ENCODE measurements at places on chromosomes 4 and X. TPM values are rescaled to one million over a fixed set of nuclear protein-coding genes. Genes with fewer than 3 reads are reported as not detected.

CTAG2 gene
- not detected for total RNA-seq

CTSO gene
- total RNA-seq: 5.8 TPM

GRCh38 chrX:53239474-53239873 lies 14.5 kb upstream of the KDM5C start:
- DNase-seq: peak; percentile 23

DNA sequence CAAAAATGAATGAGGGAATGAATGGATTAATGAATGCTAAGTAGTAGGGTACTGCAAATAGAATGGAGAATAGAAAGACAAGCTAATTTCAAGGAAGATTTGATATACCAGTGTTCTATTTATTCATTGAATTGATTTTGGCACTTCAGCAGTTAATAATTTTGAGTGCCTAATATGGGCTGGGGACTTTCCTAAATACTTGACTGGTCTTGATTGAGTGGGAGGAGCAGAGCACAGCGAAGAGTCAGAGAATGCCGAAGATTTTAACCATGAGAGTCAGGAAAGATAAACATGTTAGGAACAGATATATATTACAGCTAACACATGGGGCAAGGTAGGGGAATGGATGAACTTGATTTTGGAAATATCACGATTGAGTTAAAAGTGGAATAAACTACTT lies 10.6 kb downstream of the IL15 start:
- DNase-seq: no peak

XG gene
- not detected for total RNA-seq

DNA sequence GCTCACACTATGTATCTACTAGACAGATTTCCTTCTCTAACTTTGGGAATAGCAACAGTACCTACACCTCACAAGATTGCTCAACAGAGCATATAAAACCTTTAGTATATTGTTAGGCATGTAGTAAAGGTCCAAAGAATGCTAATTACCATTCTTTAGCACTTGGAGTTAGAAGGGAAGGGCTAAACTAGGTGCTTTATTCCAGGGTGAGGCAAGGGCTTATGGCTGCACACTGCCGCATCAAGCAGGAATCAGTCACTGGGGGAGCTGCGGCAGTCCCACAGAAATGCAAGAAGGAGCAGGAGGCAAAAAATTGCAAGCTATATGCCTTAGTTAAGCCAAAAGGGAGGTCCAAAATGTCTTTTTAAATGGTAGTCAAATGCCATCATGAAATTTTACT lies 162.7 kb downstream of the PPP3CA start:
- no peak for DNase-seq

MAGT1 gene
- total RNA-seq: 70.1 TPM

DNA sequence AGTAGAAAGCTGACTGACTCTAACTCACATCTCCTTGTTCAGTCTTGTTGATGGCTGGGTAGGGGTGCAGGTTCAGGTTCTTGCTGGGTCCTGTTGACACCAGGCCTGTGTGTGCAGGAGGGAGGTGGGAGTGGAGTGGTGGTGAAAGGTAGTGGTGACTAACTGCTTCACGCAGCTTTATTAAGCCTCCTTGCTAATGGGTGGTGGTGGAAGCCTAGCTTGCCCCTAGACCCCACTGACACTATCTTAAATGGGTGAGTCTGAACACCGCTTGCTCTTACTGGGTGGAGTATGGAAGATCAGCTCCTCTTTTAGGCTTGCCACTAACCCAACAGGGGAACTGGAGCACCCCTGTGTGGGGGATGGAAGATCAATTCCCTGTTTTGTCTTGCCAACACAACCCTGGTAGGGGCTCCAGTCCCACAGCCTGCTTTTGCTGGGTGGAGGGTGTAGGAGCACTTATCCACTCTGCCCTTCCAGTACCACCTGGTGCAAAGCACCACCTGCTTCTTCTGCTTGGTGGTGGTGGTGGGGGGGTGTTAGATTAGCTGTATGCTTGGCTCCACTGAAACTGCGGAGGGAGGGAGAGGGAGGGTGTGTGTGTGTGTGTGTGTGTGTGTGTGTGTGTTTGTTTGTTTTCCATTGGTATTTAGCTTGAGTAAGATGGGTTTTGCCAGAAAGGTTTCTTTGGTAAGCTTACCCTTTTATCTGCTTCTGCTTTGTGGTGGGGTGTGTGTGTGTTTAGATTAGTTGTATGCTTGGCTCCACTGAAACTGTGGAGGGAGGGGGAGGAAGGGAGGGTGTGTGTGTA lies 25.6 kb downstream of the KDM6A start:
- no peak for DNase-seq

TKTL2 gene
- not detected for total RNA-seq

GYG2 gene
- total RNA-seq: not detected

ARHGAP4 gene
- total RNA-seq: 276 TPM

GYPB gene
- not detected for total RNA-seq

GRCh38 chrX:154317391-154317995 lies 21.9 kb downstream of the TKTL1 start:
- no peak for DNase-seq

DNA sequence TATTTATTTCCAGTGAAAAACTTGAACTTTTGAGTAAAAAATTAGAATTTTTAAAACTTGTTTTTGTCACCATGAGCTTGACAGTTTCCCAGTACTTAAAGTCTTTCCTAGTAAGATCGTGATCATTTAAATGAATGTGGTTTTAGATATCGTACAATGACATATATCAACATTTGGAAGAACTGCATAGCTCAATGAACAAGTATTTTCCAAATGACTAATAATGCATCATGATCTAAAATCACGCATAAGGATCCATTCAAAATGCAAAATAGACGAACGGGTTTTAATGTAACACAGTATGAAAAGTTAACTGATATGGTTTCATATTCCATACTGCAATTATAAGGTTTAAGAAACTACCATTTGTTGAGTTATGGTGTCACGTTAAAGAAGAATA lies 4.1 kb upstream of the NDNF start:
- no peak for DNase-seq

DNA sequence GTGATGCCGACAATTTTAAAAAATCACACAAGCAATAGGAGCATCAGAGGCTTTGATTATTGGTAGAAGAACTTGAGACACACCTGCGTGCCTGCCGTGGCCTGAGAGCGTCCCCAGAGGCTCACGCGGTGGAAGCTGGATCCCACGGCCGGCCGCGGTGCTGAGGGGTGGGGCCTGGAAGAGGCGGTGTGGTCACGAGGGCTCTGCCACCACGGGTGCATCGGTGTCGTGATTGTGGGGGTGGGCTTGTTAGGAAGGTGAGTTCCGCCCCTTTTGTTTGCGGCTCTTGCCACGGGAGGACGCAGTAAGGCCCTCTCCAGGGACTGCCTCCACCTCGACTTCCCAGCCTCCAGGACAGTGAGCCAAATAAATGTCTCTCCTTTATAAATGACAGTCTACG lies 77.2 kb upstream of the ADRA2C start:
- peak; percentile 23 for DNase-seq

- DNase-seq: no peak
Observed at GRCh38 chrX:106035064-106035463, 3.5 kb downstream of the SERPINA7 start.

- no peak for DNase-seq
Observed at GRCh38 chr4:169756971-169757574, 671 bp downstream of the HPF1 start.

DNA sequence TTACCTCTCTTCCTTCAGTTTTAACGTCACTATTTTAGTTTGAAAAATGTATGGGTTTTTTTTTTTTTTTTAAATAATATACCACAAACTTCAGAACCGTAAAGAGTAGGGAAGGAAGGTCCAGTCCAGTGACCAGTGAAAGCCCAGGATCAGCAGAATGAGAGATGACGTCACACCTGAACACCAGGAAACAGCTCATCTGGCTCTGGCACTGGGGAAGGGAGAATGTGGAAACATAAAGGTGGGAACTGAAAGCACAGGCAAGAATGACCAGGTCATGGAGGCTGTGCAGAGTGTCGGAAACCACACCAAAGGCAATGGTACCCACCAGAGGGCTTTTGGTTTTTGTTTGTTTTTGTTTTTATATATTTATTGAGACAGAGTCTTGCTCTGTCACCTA lies 141.2 kb downstream of the DHX15 start:
- DNase-seq: no peak

DNA sequence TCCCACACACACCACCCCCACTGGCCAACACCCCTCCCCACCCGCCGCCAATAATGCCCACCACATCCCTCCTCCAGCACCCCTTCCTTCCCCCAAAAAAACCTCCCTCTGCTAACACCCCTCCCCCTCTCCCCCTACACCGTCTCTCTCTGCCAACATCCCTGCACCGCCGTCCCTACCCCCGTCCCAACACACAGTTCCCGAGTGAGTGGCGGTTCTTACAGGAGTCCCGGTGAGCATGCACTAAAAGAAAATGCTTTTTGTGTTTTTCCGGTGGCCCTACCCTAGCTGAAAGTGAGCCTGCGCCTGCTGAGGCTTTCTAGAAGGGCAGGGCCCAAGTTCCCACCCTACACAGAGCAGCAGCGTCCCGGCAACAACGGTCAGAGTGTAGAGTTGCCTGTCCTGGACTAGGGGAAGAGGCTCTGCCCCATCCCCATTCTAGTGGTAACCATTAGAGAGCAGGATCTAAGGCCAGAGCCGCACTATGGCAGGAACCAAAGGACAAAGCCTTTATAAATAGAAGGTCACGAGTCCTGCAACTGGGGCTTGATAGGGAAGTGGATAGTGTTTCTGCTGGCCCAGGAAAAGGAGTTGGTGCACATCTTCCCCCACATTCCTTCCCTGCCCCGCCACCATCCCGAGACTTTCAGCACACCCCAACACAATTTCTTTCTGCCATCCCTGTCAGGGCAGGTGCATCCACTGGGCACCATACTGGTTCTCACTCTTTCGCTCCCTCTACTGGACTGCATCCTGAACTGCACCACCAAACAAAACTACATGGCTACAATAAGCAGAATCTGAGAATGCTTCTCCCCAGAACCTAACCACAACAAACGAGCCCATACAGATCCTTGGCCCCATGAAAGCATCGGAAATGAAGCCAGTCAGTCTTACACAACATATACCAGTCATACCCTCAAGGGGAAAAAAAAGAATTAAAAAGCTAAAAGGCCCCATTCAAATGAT lies 78.1 kb upstream of the PAGE3 start:
- DNase-seq: no peak

DNA sequence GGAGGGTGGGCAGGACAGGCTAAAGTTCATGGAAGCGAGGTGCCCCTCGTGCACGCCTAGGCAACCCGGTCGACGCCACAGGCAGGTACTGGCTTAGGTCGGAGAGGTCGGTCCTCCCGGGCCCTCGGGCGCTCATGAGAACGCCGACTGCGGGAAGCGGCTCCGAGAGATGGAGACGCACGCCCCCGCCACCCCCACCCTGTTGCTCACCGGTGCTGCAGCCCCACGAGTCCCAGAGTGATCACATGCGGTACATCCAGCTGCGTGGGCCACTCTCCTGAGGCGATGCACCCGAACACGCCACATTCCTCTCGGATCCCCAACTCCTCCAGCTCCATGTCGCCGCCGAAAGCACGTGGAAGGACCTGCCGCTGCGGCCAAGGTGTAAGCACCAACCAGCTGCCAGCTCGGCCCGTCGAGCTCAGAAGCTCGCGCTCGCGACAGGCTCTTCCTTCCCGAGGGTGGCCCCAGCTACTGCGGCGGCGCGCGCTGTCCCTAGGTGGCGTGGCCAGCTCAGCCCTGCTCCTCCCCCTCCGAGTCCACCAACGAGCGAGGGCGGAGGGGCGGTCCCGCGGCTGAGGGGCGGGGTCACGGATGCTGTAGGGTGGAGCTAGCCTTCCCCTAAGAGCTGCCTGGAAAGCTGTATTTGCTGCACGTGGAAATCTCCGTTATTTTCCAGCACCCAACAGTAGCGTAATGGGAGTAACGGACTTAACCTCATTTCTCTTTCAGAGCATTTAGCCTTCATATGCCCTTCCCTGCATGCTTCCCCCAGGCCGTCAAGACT lies at the start of gene PPAT:
PPAT (minus strand) TSS at position 476 of the 787 bp plus-strand sequence; CDS start at position 338, 138 bp downstream.
- DNase-seq: peak; percentile 98

OPRPN gene
- total RNA-seq: not detected

DNA sequence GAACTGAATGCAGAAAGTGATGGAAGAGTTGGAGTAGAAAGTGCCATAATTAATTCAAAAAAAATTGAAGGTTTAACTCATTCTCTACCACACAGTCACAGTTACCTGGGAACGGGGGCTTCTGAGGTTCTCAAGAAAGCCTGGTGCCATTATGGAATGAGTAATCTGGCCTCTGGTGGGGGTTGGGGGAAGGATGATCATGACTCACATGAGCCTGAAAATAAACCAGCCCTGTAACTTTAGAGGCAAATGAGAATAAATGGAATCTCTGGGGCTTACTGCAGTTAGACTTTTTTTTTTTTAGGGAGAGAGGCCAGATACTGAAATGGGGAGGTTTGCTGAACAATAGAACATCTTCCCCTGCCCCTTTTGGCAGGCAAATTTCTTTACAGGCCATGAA lies 55.3 kb downstream of the SOD3 start:
- no peak for DNase-seq

All from natural killer cell treated with Interleukin-12 subunit alpha and Interleukin-12 subunit beta and Interleukin-15 and Interleukin-18, amount 100 ng/mL, for 72 hours (primary cell).